ENCODE measurements at places on chromosomes 2 and 18.

DNA sequence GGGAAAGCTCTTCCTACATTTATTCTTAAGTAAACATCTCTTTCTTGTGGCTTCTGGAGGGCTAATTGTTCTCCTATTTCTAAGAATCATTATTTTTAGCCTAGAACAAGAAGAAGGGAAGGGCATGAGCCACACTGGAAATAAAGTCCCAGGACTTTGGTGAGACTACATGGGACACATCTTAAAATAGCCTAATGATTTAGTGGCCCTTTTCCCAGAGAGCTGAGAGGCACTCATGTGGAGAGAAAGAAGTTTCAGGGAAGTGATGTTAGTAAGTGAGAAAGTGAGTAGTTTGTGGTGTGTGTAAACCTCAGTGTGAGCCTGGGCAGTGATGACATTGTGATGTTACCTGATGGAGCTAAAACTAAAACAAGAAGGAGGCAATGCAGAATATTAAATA, 14.6 kb downstream of the ITGA4 start:
- DNase-seq, result no peak

DNA sequence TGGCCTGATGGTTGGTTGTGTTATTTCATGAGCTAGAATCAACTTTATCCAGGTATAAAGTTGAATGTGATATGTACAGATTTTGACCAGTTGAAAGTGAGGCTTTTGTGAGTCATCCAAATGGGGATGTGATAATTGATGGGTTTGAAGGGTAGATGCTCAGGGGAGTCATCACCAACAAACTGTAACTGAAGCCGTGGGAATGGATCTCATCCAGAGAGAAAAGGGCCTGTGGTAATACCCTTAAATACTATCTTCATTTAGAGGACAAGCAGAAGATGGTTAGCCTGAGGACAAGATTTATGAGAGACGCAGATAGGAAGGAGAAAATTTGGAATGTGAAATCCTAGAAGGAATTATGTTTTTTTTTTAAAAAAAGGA, 90.5 kb upstream of the MYO3B start:
- no peak for DNase-seq

- no peak for DNase-seq
Observed at GRCh38 chr2:149023091-149023490, 15.4 kb upstream of the LYPD6B start.

GRCh38 chr18:67715567-67715966, 199.0 kb upstream of the DSEL start:
- no peak for DNase-seq

- DNase-seq, result no peak
Observed at GRCh38 chr2:127220102-127220767, at the start of gene CYP27C1. TSS of gene CYP27C1 (minus strand) at chr2:127220299. CDS start at chr2:127220270, 29 bp downstream.

- DNase-seq, result no peak
Observed at GRCh38 chr2:96872591-96873349, 2.9 kb upstream of the SEMA4C start.

DNA sequence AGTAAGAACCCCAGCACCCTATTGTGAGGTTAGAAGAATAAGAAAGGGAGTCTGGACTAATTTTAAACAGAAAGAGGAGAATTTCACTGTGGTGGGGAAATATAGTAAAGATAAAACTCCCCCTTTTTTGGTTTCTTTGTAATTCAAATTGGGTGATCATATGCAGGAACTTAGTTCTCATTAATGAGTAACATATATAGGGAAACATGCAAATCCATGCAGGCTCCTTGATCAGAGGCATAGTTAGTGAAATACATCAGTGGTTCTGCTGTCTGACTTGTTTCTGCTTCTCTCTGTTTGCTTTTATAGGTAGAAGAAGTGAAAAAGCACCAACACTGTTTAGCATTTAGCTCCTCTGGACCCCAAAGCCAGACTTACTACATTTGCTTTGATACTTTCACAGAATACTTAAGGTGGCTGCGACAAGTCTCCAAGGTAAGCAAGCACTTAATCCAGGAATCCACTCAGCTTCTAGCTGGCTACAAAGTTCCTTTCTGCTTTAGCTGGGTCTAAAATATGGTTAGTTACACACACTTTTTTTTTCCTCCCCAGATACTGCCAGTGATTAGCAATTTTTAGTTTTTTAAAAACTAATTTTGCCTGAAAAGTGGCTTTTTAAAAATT, 123.2 kb downstream of the PHLPP1 start:
- DNase-seq, result peak; percentile 19

- DNase-seq, result no peak
Observed at GRCh38 chr18:22213333-22213973, 44.1 kb downstream of the GATA6 start.

DNA sequence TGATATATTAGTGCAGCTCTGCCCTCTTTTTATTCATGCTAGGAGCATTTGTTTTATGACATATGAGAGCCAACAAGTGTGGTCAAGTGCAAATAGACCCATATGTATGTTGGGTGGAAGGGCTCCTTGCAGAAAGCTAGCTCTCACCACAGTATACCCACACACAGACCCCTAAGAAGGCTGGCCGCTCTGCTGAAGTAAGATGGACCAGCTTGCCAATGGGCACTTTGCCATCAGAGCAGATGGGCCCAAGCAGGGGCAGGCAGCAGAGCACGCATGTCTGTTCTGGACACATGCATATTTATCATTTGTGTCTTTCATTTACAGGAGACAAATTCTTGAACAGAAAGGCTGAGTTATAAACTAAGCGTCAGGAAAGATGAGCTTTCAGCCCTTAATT, 187.5 kb upstream of the DTNA start:
- DNase-seq, result no peak

GRCh38 chr2:99476629-99477028, 13.2 kb downstream of the REV1 start:
- DNase-seq, result no peak

DNA sequence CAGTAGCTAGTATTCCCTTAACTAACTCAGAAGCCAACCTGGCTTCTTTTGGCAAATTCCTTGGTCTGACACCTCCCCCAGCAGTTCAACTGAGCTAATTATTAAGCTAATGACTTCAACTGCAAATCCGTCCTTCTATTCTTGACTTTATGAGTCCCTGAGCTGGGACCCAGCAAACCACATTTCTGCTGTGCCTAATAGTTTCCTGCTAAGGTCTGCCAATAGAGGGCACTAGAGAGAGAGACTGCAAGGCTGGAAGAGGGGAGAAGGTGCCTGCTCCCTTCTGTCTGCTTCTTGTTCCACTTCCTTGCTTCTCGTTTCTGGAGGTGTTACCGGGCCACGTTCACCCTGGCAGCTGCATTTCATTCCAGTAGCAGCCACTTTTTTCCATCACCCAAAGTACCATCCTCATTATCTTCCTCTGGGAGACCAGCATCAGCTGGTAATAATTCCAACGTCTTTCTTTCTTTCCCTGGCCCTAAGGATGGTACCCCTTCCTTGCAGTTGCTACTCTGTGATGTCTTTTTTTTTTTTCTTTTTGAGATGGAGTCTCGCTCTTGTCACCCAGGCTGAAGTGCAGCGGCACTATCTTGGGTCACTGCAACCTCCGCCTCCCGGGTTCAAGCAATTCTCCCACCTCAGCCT, 352.0 kb downstream of the TNS1 start:
- DNase-seq, result peak; percentile 63

GRCh38 chr18:54135216-54135615, 89.3 kb downstream of the MBD2 start:
- DNase-seq, result no peak

DNA sequence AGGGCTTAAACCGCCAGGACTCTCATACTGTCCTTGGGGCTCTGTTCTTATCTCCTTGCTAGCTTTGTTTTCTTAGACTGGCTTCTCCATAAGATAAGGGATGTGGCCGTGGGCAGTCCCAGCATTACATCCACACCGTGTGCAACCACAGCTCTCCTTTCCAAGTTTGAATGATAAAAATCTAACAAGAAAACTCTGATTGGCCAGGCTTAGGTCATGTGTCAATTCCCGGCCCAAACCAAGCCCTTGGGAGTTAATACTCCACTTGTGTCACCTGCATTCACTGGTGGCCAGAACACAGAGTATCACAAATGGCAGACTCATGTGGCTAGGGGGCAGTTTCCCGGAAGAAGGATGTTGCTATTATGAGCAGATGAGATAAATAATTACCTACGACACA, 43.2 kb upstream of the KDM3A start:
- DNase-seq, result no peak

DNA sequence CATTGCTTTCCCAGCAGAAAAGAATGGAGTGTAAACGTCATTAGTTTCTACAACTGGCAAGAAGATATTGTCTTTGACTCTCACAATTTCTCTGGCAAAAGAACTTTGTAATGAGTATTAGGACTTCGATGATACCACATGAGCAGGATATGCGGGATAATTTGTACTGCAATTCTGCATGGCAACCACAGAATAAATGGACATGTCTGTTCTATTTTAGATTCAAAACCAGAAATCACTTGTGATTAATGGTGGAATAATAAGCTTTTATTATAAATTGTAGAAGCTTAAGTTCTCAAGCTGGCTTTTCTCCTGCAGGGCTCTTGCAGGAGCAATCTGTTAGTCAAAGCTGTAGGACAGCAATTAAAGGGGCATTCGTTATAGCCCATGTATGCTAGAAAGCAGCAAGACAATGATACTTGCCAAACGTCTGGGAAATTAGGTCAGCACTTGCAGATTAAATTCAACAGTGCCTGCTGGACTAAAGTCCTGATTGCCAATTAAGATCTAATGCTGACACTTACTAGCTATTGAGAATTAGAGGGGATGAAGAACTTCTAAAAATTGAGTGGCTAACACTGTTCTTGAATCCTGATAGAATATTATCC, 177.9 kb downstream of the PTH2R start:
- no peak for DNase-seq

- DNase-seq, result no peak
Observed at GRCh38 chr2:141565597-141565996, 565.2 kb downstream of the LRP1B start.

- DNase-seq, result peak; percentile 24
Observed at GRCh38 chr2:26251893-26252292, 7.2 kb downstream of the HADHB start.

- DNase-seq, result no peak
Observed at GRCh38 chr2:871175-871727, 79.4 kb upstream of the SNTG2 start.

GRCh38 chr2:70123051-70123828, 36.0 kb downstream of the PCBP1 start:
- DNase-seq, result no peak

DNA sequence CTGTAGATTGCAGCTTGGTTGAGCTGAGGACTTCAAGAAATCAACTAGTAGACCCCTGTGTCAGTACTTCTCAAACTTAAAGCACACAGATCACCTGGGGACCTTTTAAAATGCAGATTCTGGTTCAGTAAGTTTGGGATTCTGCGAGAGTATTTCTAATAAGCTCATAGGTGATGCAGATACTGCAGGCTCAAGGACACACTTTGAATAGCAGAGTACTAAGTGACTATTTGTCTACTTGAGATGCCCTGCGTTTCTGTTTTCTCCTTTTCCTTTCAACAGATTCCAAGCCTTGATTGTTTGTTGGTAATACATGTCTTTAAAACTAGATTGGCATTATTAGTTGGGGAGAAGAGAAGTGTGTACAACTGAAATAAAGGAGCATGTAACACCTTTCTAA, 6.7 kb downstream of the MIB1 start:
- DNase-seq, result no peak

DNA sequence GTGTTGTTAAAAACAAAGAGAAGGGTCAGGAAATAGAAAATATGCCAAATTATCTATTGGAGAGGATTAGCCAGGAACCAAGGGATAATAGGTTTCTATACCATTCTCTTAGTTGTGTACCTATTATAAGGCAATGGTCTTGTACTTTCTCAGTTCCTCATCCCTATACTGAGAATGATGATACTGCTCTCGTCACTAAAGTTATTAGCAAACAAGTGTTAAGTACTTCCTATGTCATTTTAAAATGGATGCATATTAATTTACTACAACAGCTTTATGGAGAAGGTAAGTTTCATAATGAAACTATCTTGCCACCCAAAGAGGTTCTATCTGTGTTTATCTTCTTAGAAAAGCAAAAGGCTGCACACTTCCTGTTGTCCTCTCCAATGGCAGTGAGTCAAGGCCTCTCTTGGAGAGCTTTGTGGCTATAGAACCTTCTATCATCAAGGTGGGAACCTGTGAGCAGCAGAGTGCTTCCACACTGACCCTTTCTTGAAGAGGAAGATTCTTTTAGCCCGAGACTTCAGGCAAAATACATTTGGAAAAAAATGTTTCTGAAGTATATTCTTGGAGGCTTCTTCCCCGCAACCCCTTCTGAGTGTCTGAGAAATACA, 460.7 kb upstream of the FANCL start:
- DNase-seq, result peak; percentile 70
